ENCODE measurements at places on chromosomes 12 and 14.

GRCh38 chr12:50742776-50743175, 21.1 kb upstream of the ATF1 start:
- no peak for DNase-seq

- no peak for DNase-seq
Observed at GRCh38 chr12:70535896-70536374, 101.3 kb downstream of the PTPRB start.

DNA sequence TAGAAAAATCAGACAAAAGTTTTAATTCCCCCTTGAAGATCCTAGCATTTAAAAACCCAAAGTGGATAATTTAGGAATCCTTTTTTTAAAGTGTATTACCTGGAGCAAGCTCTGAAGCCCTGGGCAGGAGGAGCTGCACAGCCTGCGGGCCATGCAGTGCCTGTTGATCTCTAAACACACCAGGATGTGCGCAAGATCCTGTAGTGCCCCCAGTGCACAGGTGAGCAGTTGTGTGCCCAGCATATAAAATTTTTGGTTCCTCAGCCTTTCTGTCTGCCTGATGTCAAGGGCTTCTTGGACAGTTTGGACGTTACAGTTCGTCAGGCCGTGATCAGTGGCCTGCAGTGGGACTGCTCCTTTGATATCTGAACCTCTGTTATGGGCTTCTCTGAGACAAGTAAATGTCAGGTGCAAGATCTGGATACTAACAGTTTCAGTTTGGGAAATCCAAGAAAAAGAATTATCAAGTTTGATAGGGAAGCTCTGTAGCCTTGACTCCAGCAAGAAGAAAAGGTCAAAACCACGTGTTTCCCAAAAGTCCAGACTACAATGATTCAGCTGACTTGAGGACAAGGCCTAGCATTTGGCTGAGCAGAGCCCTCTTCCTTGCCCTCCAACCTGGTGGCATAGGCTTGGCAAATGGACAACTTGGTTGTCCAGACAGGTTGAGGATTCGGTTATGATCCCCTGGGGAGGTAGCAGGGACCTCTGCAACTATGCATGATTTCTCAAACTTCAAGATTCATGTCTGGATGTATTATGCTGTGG, 1.0 kb downstream of the ATXN7L3B start:
- peak; percentile 63 for DNase-seq

DNA sequence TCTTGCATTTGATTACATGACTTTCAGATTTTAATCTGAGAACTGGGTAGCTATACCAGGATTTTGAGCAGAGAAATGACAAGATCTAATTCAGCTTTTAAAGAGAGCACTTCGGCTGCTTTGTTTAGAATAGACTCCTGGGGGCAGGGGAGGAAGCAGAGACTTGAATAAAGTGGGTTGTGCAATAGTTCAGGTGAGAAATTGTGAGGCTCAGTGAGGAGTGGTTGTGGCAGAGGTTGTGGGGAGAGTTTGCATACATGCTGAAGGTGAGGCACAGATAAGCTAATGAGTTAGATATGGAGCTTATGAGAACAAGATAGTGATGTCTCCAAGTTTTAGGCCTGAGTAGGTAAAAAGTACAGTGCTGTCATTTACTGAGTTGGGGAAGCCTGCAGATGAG, 281.4 kb downstream of the FLRT2 start:
- no peak for DNase-seq

GRCh38 chr14:70894868-70895267, 12.4 kb upstream of the PCNX1 start:
- peak; percentile 54 for DNase-seq

- DNase-seq: no peak
Observed at GRCh38 chr14:90522571-90523191, 125.9 kb downstream of the CALM1 start.

DNA sequence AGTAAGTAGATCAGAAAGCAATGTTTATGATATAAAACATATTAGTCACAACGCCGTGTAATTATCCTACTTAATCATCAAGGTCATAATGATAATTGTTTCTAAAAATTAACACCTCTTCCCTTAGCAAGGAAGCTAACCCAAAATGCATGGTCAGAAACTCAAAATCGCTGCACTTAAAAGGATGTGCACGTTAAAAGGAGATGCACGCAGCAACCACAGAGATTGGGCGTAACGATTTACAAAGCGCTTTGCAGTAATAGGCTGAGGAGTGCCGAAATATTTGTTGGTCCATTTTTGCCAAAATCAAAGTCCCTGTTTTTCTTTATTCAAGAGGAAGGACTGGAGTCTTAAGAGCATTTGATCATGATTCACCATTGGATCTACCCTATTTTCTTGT, 1077.2 kb downstream of the VRK1 start:
- DNase-seq: no peak

DNA sequence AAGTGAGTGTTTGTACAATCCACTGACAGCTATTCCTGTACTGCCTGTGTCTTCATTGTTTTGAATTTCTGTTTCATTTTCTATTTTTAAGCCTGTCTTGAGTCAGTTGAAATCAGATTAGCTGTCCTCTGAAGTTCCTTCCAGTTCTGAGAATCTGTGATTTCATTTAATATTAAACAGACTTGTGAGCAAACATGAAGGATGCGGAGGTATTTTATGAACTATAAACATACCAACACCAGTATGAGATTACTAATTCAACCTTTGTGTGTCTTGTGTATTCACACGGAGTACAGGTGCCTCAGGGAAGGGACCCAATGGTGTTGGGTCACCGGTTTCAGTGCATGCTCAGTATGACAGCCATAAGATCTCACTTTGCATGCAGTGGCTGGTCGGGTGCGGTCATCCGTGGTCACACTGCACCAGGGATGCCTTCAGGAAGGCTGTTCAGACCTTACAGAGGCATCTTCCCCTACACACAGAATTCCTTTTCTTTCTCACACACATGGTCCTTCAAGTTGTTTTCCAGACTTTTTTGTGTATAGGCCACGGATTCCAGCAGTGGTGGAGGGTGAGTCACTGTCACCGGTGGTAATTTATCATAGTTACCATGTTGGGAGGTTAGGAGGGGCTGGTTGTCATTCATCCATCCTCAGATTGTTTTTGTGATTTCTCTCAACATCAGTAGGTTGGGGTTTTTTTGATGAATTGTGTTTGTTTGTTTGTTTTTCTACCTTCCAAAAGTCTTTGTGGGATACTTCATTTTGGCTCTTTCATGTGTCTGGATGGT, 103.0 kb upstream of the SFSWAP start:
- peak; percentile 69 for DNase-seq

- DNase-seq: no peak
Observed at GRCh38 chr12:132422381-132423043, 67.4 kb upstream of the FBRSL1 start.

DNA sequence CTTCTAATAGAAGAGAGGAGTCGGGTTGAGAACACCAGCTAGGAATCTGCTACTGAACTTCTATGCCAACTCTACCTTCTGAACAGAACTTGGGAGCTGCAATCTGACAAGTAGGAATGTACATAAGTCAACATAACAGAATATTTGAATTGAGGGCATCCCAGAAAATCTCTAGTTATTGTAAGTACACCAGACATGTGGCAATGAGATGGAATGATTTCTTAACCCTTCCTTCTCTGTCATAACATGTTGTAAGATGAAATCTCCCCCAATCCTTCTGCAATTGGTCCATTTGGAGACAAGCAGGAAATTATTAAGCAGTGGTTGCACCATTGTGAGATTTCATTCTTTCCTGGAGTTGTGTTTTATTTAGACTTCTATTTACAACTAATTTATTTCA, 68.7 kb upstream of the TMPO start:
- no peak for DNase-seq

- DNase-seq: peak; percentile 78
Observed at GRCh38 chr14:65303190-65303898, 109.2 kb upstream of the FUT8 start.

DNA sequence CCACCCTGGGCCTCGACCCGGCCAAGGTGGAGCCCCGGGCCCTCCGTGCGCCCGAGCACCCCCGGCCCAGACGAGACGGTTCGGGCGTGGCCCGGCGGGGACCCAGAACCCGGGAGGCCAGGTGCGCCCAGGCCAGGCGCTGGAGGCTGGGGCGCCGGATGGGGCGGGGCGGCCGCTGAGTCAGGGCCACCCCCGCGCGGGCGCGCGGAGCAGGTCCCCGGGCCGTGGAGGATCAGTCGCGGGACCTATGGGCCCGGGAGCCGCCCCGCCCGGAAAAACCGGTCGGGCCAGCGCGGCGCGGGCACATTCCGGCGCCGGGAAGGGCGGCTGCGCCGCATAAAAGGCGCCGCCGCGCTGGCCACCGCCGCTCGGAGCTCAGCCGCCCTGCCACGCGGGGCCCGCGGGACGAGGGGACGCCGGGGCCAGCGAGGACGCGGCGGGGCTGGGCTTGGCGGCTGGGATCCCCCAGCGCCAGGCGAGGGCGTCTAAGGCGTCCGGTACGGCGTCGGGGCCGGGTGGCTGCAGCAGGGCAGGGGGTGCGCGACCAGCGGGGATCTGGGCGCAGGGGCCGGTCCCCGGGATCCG, 21.5 kb upstream of the KIF26A start:
- DNase-seq: no peak

DNA sequence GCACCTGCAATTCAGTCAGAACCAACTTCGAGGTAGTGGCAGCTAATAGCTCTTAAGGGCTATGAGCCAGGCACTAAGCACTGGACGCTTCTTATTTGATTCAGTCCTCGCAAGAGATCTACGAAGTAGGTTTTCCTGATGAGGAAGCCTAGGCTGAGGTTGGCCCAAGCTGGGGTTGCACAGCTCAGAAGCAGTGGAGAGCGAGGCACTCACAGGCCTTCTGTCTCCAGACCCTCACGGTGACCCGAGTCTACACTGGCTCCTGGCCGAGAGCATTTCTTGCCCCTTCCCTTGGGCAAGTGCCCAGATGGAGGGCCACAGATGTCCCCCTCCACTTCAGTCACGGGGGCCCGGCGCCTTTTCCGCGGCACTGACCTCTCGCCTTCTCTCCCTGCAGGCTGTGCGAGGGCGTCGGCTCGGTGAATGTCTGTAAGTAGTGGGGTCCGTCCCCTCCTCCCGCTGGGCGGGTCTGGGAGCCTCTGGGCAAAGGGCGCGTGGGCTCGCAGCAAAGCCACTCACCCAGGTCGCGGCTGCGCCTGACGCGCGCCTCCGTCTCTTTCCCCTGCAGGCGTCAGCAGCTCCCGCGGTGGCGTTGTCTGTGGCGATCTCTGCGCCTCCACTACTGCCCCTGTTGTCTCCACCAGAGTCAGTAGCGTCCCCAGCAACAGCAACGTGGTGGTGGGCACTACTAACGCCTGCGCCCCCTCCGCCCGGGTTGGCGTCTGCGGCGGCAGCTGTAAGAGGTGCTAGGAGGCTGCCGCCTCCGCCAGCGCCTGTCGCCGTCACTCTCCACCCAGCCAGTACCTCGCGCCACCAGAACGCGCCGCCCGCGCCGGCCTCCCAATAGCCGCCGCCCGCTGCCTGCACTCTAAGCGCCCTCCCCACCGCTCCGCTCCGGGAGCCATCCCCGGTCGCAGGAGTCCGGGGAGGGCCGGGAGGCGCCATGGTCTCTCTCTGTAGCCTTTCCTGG, 13.1 kb downstream of the KRT83 start:
- no peak for DNase-seq

DNA sequence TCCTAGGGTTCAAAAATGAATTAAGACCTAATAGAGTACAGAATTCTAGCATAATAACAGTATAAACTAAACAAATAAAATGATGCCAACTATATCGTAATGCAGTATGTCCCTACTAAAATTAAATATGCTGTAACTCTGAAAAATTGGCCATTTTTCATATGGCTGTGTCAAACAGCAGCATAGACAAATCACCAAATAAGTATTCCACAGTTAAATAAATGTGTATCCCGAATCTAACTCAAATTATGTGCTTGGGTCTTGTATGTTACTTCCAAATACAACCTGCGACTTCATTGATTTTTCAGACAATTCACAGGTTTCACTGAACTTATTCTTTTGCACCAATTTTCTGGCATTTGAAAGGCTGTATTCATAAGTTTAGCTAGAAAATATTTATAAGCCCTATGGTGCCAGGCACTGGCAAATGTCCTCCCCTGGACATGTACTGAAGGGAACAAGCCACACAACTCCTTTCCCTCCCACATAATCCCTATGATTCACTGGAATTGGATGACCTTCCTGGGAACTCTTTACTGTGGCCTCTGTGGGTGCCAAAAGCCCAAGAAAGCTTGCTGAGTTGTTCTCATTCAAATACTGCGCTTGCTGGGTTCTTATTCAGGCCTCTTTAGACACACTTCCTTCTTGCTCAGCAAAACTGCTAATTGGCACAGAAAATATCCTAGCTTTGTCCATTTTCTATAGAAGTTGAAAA, 108.8 kb downstream of the KITLG start:
- DNase-seq: no peak
